ENCODE measurements at places on chromosomes 1 and 21.

GRCh38 chr1:32351399-32352238 lies 10.7 kb downstream of the FAM229A start:
- DNase-seq: peak; percentile 89

DNA sequence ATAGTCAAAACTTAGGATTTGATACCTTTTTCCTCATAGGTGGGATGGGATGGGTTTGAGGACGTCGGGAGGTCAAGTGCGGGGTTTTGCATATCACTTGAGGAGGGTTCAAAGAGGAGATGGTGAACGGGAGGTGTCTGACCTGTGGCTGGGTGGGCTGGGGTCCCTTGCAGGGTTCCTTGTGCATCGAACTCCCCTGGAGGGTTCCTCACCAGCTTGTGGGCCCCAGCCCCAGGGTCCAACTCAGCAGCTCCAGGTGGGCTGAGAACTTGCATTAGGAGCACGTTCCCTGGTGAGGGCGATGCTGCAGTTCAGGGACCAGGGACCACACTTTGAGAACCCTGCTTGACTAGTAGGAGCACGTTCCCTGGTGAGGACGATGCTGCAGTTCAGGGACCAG lies 23.2 kb downstream of the TRPM2 start:
- no peak for DNase-seq

- no peak for DNase-seq
These were observed 417.2 kb upstream of the PBX1 start for GRCh38 chr1:164141797-164142196.

- DNase-seq: no peak
These were observed 77.3 kb upstream of the ARID1A start for GRCh38 chr1:26618561-26618960.

DNA sequence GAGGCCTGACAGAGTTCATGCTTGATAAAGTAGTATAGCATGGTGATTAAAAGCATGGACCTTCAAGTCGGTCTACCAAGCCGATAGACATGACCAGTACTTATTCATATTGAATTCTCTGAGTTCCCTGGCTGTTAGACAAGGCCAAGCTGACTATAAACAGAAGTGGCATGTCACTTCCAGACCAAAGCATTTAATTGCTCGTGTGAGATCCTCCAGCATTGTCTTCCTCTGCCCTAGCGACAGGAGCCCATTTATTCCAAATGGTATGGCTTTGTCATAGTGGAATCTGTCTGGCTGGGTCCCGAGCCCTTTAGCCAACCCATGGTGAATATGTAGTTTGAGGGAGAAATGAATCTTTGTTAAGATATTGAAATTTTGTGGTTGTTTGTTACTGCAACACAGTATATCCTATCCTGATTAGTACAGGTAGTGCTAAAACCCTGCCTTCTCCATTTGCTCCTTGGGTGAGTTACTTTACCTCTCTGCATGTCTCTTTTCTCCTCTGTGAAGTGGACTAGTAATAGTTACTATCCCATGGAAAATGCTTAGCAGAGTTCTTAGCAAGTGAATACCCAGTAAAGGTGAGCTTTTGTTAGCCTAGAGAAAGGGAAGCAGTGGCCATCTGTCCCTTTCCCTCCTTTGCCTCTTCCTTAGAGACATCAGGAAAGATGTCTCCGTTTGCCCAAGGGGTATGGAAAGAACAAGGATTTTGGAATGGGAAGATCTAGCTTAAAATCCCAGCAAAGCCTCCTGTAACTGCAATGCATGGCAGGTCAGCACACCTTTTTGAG lies 77.6 kb upstream of the CD1D start:
- no peak for DNase-seq

DNA sequence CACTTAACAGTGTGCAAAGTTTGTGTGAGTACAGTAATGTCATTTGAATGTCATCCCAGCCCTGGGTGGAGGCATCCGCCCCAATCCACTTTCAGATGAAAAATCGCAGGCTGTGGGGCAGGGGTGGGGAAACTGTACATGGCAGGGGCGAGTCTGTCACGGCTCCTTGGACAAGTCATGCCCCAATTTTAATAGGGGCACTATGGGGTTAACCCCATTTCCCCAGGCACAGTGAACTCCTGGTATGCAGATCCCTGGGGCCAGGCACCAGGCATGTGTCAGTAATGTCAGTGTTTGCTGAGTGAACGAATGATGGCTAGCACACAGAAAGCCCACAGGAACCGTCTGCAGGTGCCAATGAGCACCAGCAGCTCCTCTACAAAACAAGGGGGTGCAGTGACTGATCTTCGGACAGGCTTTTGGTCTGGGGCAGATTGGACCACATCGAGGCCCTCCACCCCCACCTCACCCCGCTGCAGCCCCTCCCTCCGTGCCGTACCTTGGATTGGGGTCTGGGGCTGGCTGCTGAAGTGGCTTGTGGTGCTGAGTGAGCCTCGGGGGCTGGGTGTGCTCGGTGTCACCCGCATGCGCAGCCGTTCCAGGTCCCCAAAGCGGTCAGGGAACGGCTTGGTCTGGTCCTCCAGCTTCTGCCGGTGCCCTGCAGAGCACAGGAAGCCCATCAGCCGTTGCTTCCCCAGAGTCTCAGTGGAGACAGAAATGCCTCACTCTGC lies 23.2 kb downstream of the RUNX3 start:
- DNase-seq: no peak

DNA sequence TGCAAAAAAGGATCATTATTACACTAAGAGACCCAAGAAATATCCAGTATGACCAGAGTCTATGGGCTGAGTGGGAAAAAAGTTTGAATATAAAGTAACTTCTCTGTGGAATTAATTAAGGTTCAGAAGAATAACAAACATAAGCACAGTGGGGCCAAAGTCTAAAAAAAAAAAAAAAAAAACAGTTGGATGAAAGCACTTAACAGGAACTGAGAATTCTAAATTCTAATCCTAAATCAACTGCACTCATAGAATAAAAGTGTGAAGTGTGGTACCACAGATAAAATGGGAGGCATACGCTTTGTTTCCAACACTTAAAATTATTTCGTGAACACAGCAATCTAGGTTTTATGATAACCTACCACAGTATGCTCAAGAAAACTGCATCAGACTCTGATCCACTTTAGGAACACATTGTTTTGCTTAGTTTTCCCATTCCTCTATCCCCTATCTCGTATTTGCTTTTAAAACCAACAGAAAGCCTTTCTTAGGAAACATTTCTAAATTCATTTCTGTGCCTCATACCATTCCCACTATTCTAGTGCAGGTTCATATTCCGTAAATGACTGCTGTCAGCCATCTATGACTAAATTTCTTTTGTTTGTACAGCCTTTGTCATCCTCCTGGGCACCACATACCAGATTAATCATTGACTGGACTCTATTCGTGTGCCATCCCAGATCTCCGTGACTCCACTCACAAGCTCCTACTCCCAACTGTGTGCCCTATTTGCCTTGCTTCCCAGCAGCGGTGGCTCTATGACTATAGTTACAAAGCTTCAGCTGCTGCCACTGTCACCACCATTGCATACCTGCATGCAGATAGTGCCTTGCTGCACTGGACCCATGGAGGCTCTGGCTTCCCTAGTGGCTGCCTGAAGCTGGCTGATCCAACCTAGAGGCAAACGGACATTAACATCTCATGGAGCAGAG lies 24.9 kb downstream of the CHML start:
- DNase-seq: no peak

Measured in cerebellar cortex (tissue), 1 donor.